ENCODE measurements at places on chromosomes 11 and 22.

DNA sequence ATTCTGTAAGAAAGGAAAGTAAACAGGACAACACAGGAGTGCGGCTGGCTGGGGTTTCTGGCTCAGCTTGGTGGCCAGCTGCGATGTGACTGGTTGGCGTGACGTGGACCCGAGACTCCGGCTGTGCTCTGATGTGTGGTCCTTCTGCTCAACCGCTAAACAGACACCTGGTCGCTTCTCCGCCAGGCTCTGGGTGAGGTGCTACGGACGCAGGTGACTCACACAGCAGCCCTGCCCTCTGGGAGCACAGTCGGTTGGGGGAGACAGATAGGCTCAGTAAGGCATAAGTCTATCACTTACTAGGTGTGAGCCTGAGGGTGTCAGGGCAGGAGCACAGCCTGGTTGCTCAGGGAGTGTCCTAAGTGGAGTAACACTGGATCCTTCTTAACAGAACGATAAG lies 8.2 kb downstream of the RTL6 start:
- no peak for DNase-seq

DNA sequence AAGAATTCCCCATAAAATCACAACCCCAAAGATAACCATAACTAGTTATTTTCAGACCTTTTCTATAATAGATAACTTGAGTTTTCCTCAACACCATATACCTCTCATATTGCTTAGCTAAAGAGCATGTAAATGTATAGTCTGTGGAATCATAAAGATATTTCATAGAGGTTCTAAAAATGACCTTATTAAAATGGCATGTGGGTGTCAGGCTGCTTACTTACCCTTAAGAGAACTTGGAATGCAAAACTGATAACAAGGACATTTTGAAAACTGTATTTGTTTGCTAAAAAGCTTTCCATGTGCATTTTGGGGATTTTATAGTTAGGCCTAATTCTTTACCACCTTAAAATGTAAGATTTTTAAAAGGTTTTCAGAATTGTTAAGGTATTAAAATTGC lies 4.7 kb downstream of the SIK2 start:
- no peak for DNase-seq

DNA sequence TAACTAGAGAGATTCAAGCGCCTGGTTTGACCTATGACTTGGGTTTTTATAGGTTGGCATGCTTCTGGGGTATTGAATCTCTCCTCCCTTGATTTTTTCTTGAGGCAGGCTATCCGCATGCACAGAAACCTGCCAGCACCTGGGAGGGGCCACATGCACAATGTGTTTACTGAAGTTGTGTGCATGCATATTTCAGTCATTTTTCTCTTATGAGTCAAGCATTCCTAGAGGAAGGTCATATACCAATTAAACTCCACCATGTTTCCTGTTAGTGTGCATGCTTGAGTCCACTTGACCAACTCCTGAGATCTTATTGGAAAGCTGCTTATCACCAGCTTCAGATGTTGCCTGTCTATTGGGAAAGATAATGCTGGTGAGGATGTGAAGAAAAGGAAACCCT lies 1718.4 kb downstream of the LRRC4C start:
- DNase-seq, result no peak

DNA sequence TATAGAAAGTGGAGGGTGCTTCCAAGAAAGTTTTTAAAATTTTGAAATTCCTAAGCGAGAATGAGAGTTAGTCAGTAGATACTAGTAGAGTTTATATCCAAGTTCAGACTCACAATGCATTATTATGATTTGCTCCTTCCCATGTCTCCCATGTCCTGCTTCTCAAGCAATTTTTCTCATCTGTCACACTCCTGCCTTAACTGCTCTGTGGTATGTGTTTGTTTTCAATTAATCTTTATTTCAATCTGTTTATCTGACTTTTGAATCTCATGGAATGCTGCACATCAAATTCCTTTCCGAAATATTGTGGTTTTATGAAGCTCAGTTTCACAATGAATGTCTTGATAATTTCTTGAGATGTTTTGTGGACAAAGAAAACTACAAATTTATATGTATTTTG lies 18.1 kb downstream of the THY1 start:
- DNase-seq, result no peak

All from LNCaP clone FGC (cell line).